Activated CD4-positive, CD25-positive, alpha-beta regulatory T cell treated with anti-CD3 and anti-CD28 coated beads, Interleukin-2, amount 50 U/mL, for 72 hours (primary cell): ENCODE measurements at places on chromosomes 11 and 22.
A peak's percentile ranks its signal among the peaks of the same experiment; 100 is the strongest.

DNA sequence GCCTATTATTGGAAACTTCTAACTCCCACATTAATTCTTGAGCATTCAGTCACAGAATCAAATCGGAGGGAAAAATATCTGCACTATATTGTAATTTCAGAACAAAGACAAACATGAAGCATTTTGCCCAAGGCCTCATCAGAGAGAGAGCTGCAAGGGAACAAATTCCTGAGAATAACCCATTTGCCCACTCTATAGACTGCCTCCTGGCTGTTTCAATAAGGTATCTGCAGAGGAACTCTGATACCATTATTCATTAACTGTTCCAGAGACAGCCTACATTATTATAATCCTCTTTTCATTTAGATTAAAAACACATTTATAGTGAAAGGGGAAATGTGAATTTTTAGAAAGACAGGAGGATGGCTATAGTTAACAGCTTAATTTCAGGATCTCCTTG, 663.9 kb downstream of the DLG2 start:
- no peak for DNase-seq

GRCh38 chr11:99371257-99371656, 350.5 kb downstream of the CNTN5 start:
- no peak for DNase-seq

GRCh38 chr11:20110908-20111669, 49.2 kb downstream of the DBX1 start:
- peak; percentile 47 for DNase-seq

DNA sequence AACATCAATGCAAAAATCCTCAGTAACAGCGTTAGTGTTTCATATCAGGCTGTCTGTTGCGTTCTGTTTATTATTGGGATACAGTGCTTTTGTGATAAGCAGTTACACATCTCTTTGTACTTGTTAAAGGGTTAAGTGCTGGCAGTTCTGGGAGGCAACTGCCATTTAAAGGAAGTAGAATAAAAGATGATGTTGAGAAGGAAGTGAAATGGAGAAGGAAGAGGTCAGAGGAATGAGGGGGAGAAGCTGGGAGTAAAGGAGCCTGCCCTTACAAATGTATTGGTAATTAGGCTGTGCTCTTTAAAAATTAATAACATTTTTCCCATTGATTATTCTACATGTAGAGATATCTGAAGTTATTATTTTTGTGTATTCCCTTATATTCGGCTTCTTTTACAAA, 674.7 kb downstream of the NTM start:
- DNase-seq, result no peak

- no peak for DNase-seq
Observed at GRCh38 chr11:68727783-68728182, 23.5 kb downstream of the TESMIN start.
